Endothelial cell (in vitro differentiated cells): ENCODE measurements at places on chromosomes 16 and 17.

- DNase-seq, result no peak
These were observed 365.7 kb downstream of the SEC14L1 start for GRCh38 chr17:77506371-77506991.

GRCh38 chr17:34167354-34167753, 87.7 kb upstream of the CCL2 start:
- DNase-seq, result no peak

DNA sequence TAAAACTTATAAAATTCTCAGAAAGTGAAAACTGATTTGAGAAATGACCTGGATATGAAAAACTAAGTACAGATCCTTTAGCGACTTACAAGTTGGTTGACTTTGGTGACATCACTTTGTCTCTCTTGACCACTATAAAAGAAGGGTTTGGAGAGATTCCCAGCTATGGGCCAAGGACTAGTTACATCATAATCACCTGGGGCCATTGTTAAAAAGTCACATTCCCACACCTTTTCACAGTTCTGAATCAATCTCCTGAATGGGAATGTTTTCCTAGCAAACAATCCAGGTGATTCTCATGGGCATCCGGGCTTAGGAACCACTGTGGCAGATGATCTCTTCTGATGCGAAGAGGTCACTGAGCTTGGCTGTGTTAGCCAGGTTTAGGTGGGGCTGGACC, 620 bp upstream of the VWA3A start:
- DNase-seq, result no peak

GRCh38 chr16:31118223-31119155, 1.0 kb downstream of the KAT8 start:
- no peak for DNase-seq

DNA sequence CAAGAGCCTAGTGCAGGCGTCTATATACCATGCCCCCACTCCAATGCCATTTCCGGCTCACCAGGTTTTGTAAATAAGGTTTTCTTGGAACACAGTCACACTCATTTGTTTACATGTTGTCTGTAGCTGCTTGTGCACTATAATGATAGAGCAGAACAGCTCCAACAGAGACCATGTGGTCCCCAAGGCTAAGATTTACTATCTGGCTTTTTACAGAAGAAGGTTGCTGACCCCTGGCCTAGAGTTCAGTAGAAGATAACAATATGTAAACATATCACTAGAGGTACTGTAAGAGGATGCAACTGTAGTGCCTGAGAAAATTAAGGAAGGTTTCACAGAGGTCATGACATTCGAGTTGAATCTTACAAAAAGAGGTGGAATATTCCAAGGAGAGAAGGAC, 66.3 kb downstream of the CACNG1 start:
- DNase-seq, result no peak

- no peak for DNase-seq
These were observed 1132.9 kb upstream of the CDH8 start for GRCh38 chr16:63169100-63169499.
